ENCODE measurements at places on chromosomes 3 and 15. TPM values are rescaled to one million over a fixed set of nuclear protein-coding genes. Genes with fewer than 3 reads are reported as not detected.

DNA sequence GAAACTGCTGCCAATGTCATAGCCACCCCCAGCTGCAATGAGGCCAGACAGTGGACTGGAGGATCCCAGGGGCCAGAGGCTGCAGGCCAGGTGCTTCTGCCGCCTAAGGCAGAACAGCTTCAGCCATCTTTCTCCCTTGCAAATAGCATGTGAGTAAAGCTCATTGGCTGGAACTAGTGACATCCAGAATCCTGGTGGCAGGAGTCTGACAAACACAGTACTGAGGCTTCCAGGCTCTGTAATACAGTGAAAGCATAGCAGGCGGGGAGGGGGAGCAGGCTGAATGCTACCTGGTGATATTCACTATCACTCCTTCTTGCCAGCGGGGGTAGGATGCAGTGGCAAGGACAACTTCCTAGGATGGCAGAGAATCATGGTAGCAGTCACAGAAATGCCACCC, 36.5 kb upstream of the TBC1D21 start:
- no peak for DNase-seq
- no peaks in the 10 kb centered on the region for H3K27me3 ChIP-seq
- no peaks in the 10 kb centered on the region for H3K36me3 ChIP-seq
- no peak overlapping the region for H3K4me3 ChIP-seq

GRCh38 chr3:11197484-11197883, 43.2 kb downstream of the HRH1 start:
- H3K27ac ChIP-seq: no peak overlapping the region
- no peaks in the 10 kb centered on the region for H3K27me3 ChIP-seq
- H3K4me1 ChIP-seq: no peaks in the 10 kb centered on the region
- H3K36me3 ChIP-seq: no peaks in the 10 kb centered on the region
- H3K4me3 ChIP-seq: no peak overlapping the region
- no peak for DNase-seq

GRCh38 chr15:84949043-84949442, 32.6 kb upstream of the PDE8A start:
- no peak overlapping the region for H3K27ac ChIP-seq
- no peak overlapping the region for H3K4me3 ChIP-seq
- no peak for DNase-seq
- no peaks in the 10 kb centered on the region for H3K4me1 ChIP-seq

- no peaks in the 10 kb centered on the region for H3K36me3 ChIP-seq
- no peak overlapping the region for H3K27ac ChIP-seq
- no peak for DNase-seq
- no peak overlapping the region for H3K4me3 ChIP-seq
- no peaks in the 10 kb centered on the region for H3K4me1 ChIP-seq
Measured at GRCh38 chr3:135416182-135416581, 549.3 kb upstream of the PPP2R3A start.

- no peaks in the 10 kb centered on the region for H3K4me1 ChIP-seq
- no peaks in the 10 kb centered on the region for H3K36me3 ChIP-seq
- H3K27ac ChIP-seq: no peak overlapping the region
- no peak overlapping the region for H3K4me3 ChIP-seq
Measured at GRCh38 chr3:118909763-118910162, 124.9 kb downstream of the IGSF11 start.

DNA sequence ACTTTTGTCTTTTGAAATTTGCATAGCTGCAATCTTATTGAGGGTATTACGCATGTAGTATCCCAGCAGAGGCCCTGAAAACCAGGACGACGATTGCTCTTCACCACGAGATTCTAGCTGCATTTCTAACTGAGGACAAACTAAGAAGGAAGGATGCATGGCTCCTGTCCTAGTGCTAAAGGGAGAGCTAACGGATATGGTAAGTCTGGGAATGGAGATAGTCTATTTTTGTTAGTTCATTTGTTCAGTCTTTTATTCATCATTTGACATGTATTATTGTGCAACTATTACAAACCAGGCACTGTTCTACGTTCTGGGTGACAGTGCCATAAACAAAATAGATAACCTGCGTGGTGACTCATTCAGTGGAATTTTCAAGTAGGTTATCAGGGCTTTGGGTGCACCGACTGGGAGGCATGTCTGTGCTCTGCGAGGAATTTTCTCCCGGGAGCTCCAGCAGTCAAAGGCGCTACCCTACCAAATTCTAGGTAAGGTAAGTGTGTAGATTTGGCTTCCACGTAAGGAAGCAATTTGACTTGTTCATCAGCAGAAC, 51.9 kb upstream of the ETV5 start:
- H3K27me3 ChIP-seq: no peaks in the 10 kb centered on the region
- H3K4me1 ChIP-seq: no peaks in the 10 kb centered on the region
- H3K4me3 ChIP-seq: no peak overlapping the region
- no peaks in the 10 kb centered on the region for H3K36me3 ChIP-seq
- no peak for DNase-seq

- DNase-seq: no peak
- H3K4me1 ChIP-seq: no peaks in the 10 kb centered on the region
- H3K27me3 ChIP-seq: no peaks in the 10 kb centered on the region
- no peak overlapping the region for H3K27ac ChIP-seq
Measured at GRCh38 chr3:160259589-160259988, 34.4 kb downstream of the C3orf80 start.

- no peak overlapping the region for H3K4me3 ChIP-seq
- no peak overlapping the region for H3K27ac ChIP-seq
- H3K4me1 ChIP-seq: no peaks in the 10 kb centered on the region
- H3K27me3 ChIP-seq: no peaks in the 10 kb centered on the region
- no peaks in the 10 kb centered on the region for H3K36me3 ChIP-seq
- no peak for DNase-seq
Measured at GRCh38 chr3:139588450-139588849, 48.9 kb upstream of the RBP1 start.

DNA sequence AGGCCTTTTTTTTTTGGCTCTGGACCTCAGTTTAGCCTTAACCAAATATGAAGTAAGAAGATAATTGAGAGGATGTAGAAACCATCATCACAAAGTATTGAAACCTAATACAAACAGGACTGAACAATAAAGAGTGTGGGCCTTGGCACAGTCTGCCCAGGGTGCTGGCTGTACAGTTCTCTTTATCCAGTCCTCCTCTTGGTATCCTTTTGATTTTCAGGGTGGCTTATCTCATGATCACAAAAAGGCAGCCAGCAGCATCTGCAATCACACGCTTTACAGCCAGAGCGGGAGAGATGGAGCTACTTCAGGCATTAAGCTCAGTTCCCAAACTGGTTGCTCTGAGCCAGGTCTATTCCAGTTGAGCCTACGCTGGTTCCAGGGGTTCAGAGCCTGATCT, 239.7 kb downstream of the RPLP1 start:
- H3K27ac ChIP-seq: no peak overlapping the region
- H3K4me1 ChIP-seq: no peaks in the 10 kb centered on the region
- DNase-seq: no peak
- no peaks in the 10 kb centered on the region for H3K27me3 ChIP-seq
- H3K4me3 ChIP-seq: no peak overlapping the region
- no peaks in the 10 kb centered on the region for H3K36me3 ChIP-seq

- no peaks in the 10 kb centered on the region for H3K4me1 ChIP-seq
- no peak for DNase-seq
- H3K4me3 ChIP-seq: no peak overlapping the region
- H3K36me3 ChIP-seq: no peaks in the 10 kb centered on the region
Measured at GRCh38 chr3:129213238-129213637, 29.5 kb upstream of the CNBP start.

- H3K27me3 ChIP-seq: no peaks in the 10 kb centered on the region
- H3K27ac ChIP-seq: no peak overlapping the region
- H3K4me1 ChIP-seq: no peaks in the 10 kb centered on the region
- DNase-seq: no peak
- H3K4me3 ChIP-seq: no peak overlapping the region
Measured at GRCh38 chr15:84016371-84016770, 219.2 kb upstream of the GOLGA6L4 start.

DNA sequence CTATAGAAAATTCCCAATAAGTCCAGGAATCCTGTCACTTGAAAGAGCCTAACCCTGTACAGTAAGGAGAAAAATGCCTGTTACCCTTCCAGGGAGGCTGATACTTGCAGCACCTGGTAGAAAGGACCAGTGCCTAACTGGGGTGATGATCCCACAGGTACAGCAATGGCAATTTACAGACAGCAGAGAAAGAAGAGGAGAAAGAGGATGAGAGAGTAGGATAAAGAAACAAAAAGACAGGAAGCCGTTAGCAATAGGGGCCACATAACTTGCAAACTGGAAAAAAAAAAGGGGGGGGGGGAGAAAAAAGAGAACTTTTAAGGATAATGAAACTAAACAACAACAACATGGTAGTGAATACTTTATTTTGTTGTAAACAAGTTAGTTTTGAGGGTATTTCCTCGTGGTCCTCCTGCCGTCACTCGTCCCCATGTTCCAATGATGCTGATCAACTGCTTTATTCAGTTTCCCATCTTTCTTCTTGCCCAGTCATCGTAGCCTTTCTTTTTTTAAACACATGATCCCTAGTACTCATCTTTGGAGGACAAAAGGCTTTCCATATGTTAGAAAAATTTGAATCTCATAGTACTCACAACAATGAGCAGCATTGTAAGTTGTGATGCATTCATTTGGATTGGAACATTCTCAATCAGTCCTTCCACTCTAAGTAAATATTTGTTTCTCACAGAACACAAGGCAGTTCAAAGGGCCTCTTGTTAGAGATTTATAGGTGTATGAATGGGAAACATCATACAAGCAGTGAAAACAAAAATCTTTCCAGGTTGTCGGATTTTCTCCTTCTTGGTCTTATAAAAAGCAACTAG, 8.6 kb downstream of the TM4SF1 start:
- H3K4me3 ChIP-seq: no peak overlapping the region
- H3K27ac ChIP-seq: peak overlapping the region; percentile 94
- no peaks in the 10 kb centered on the region for H3K27me3 ChIP-seq
- peaks cover 16% of the 10 kb centered on the region for H3K36me3 ChIP-seq
- peaks cover 59% of the 10 kb centered on the region for H3K4me1 ChIP-seq

- H3K27ac ChIP-seq: no peak overlapping the region
- H3K27me3 ChIP-seq: no peaks in the 10 kb centered on the region
- no peaks in the 10 kb centered on the region for H3K36me3 ChIP-seq
Measured at GRCh38 chr3:162072656-162073164, 576.1 kb downstream of the OTOL1 start.

GRCh38 chr3:1117843-1118473, 25.1 kb downstream of the CNTN6 start:
- no peak overlapping the region for H3K27ac ChIP-seq
- H3K4me1 ChIP-seq: no peaks in the 10 kb centered on the region
- H3K27me3 ChIP-seq: no peaks in the 10 kb centered on the region
- H3K36me3 ChIP-seq: no peaks in the 10 kb centered on the region
- no peak for DNase-seq
- H3K4me3 ChIP-seq: no peak overlapping the region

DNA sequence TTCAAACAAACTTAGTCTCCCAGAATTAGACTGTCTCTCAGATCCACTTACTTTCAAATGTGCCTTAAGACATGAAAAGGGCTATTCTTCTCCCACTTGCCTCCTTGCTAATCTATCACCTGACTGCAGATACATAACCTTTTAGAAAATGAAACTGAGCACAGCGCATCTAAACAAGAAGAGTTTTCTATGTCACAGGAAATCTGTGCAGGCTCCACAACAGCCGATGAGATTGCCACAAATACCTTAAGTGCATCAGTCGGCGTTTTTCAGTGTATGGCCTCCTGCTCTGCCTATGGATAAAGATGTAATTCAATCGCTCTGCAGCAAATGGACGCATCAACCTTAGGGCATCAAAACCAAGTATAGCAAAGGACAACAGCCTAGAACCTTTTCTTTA, 544.2 kb downstream of the FOXP1 start:
- H3K4me1 ChIP-seq: no peaks in the 10 kb centered on the region
- no peaks in the 10 kb centered on the region for H3K27me3 ChIP-seq
- DNase-seq: no peak
- no peak overlapping the region for H3K4me3 ChIP-seq
- peaks cover 7% of the 10 kb centered on the region for H3K36me3 ChIP-seq

DNA sequence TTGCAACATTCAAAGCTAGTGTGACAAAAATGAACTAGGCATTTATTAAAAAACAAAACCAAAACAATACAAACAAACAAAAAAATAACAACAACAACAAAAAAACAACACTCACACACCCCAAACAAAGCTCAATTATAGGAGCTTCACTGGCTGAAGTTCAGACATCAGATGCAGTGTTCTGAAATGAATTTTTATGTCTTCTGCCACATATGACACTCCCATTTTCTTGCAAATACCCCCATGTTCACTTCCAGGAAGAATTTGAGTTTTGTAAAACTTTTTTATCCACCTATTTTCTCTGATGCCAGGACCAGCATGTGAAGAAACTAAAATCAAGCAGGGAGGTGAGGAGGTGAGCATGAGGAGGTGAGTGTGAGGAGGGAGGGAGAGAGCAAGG, 113.9 kb downstream of the CADPS start:
- DNase-seq: no peak
- no peak overlapping the region for H3K27ac ChIP-seq
- H3K36me3 ChIP-seq: no peaks in the 10 kb centered on the region
- no peaks in the 10 kb centered on the region for H3K27me3 ChIP-seq
- no peaks in the 10 kb centered on the region for H3K4me1 ChIP-seq

DNA sequence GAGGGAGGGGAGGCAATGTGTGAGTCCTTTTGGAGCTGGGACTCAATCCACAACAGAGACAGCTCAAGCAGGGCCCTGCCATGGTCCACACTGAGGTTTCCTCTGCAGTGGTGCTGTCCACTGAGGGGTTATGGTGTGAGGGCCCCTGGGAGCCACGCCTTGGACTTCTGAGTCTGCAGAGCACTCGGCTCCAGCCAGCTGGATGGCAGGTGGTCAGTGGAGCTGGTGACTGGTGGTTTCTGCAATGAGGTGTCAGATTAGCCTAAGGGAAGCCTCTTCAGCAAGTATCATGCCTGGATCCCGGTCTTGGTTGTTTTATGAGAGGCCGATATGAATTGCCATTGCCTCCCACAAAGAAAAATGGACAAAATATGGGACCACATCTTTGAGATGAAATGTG, 21.7 kb downstream of the LSM3 start:
- no peaks in the 10 kb centered on the region for H3K36me3 ChIP-seq
- DNase-seq: no peak
- H3K4me3 ChIP-seq: no peak overlapping the region
- H3K27ac ChIP-seq: no peak overlapping the region
- H3K27me3 ChIP-seq: no peaks in the 10 kb centered on the region

DNA sequence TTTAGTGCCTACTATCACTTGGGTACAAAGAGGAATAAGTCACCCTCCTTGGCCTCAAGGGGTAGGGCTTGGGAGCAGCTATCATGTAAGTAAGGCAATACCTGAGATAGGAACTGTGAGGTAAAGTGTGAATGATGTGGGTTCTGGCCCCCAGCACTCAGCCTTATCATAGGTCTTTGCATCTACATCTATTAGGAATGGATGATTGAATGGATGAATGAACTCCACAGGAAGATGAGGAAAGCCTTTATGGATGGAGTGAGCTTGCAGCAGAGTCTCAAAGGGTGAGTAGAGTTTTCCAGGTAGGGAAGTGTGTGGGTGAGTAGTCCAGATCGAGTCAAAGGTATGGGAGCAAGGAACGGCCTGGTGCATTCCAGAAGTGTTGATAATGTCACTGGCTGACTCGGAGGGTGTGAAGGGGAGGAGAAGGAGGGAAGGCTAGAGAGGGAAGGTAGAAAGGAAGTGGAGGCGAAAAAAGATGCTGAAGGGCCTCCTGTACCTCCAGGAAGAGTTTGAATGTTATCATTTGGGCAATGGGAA, 13.1 kb upstream of the ABHD2 start:
- H3K36me3 ChIP-seq: no peaks in the 10 kb centered on the region
- H3K4me1 ChIP-seq: no peaks in the 10 kb centered on the region
- no peak for DNase-seq
- no peak overlapping the region for H3K27ac ChIP-seq

The ITIH3 gene
- not detected for total RNA-seq

The FETUB gene
- not detected for total RNA-seq

The PAK6 gene
- 5.7 TPM for total RNA-seq

The CCR9 gene
- total RNA-seq: not detected

The KBTBD8 gene
- total RNA-seq: 1.7 TPM

The FBLN2 gene
- 16.8 TPM for total RNA-seq

The ADAMTS7 gene
- total RNA-seq: 0.58 TPM

All from pancreas (tissue), 10 donors.